Kidney tubule cell (primary cell): ENCODE measurements at places on chromosomes 5 and 9.

DNA sequence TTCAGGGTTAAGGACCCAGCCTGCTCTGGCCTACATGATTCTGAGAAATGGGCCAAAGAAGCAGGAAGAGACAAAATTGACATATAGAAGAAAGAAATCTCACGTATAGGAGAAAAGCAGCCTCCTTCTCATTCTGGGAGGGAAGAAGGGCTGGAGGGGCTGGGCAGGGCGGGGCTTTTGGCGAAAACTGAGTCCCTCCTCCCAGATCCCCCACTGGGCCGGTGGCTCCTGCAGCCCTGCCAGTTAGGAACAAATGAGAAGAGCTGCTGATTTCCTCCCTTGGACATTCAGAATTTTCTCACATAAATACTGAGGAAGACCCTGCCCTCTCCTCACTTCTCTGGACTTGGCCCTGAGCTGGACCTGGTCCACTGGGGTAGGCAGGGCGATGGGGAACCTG is at the start of gene WNT8A:
Gene WNT8A, plus strand, starts transcription at position 332 of the 400 bp plus-strand sequence. CDS start 95 bp downstream, outside the sequence.
- no peak for DNase-seq

DNA sequence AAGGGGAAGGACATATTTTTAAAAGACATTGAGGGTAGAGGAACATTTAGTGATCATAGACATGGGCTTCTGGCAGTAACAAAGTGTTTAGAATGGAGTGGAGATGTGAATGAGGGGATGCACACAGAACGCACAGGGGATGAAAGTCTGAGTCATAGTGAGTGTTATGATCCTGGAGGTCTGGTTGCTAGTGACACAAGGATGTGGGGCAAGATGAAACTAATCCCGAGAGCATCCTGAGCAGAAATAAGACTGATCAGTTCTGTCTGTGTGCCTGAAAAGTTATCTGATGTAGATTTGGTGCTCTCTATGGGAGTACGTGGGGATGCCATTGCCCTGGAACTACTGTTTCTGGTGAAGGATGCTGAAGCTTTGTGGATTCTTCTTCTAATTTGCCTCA is 141.1 kb downstream of the CHSY3 start:
- DNase-seq = no peak

DNA sequence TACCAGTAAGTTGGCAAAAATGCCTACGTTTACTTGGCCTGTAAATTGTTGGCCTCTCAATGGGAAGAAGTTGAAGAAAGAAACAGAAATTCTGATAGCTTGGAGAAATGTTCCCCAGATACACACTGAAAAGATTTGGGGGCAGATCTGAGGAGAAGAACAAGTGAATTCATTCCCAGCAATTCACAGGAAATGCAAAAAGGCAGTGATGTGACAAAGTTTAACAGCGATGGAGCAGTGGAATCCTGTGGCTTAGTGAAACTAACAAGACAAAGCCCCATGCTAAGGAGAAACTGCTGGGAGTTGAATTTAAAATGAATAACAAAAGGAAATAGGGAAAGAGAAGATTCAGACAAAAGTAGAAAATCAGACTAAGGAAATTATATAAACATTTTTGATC is 213.2 kb upstream of the EDIL3 start:
- DNase-seq = no peak

DNA sequence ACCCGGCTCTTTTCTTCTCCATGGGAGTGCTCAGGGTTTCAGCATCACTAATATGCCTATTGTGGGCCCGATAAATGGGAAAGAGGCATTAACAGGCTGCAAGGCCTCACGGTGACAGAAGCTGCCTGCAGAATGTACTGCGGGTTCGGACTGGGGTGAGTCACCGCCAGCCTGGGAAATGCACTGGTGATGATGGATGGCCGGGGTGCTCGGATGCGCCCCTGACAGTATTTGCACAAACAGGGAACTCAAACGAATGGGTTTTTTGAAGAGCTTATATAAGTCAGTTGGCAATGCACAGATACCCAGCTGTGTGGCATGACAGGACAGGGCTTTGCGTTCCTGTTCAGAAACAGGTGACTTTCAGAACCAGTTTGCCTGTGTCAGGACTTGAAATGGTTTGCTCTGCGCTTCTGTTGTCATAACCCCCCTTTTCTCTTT is 42.0 kb upstream of the PITX1 start:
- DNase-seq = no peak

GRCh38 chr5:175489693-175490443 is 11.5 kb downstream of the SFXN1 start:
- no peak for DNase-seq

GRCh38 chr5:102713682-102714231 is 41.3 kb upstream of the PAM start:
- DNase-seq = peak; percentile 63

GRCh38 chr5:178081571-178082243 is 31.6 kb upstream of the N4BP3 start:
- DNase-seq = no peak

DNA sequence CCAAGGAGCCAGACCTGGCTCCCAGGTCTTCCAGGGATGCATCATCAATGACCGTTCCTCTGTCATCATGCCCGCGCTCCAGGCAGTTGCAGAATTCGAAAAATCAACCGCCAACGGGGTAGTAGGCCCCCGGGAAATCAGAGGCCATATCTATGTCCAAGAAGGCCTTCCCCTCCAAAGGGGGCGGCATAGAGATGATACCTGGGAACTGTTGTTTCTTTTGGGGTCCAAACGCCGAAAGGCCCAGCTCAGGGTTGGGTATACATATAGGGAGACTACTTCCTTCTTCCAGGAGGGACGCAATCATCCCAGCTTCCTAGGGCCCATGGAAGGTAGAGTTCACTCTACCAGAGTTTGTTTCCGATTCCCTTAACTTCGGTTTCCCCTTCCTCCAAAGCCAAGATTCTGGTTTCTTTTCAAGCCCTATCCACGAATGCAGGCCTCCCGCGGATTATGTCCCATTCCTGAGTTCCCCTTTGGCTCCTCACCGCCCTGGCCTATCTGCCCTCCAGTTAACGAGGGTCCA is 754 bp downstream of the DCAF12 start:
- DNase-seq = peak; percentile 61

DNA sequence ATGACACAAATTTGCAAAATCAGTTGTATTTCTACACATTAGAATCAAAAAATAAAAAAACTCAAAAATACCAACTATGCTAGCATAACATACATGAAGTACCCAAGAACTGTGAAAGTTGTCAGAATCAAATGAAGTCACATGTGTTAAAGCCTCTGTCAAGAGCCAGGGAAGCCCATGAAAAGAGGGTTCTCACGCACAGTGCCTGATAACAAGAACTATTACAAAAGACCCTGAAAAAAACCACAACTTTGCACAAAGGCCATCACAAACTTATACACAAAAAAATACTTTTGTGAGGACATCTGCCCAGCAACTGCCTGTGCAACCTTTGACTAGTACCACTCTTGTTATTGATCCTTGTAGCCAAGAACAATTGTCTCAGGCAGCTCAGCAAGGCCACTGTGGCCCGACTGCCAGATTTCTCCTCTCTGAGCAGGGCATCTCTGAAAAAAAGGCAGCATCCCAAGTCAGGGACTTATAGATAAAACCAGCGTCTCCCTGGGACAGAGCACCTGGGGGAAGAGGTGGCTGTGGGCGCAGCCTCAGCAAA is 28.9 kb upstream of the HNRNPA0 start:
- no peak for DNase-seq

DNA sequence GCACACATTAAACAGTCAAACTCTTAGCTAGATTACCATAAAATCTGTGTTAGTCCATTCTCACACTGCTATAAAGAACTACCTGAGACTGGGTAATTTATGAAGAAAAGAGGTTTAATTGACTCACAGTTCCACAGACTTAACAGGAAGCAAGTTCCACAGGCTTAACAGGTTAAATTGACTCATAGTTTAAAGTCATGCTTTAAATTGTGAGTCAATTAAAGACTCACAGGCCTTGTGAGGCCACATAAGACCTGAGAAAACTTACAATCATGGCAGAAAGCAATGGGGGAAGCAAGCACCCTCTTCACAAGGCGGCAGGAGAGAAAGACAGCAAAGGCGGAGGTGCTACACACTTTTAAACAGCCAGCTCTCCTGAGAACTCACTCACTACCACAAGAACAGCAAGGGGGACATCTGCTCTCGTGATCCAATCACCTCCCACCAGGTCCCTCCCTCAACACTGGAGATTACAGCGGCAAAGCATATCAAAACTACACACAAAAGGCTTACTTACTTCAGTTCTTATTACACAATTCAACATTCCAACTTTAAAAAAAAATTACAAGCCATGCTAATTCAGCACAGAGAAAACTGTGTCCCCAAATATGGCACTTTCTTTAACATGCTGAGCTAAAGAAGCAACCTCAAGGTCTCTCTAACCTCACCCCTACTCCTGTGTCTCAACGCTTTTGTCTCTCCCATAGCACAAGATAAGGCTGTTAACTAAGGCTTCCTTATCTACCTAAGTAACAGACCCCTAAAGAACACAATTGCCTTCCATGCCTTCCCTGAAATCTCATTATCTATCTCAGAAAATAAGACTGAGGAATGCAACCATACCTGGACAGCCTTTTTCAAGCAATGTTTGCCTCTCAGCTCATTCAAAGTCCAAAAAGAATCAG is 805.1 kb downstream of the NR2F1-AS1 start:
- peak; percentile 76 for DNase-seq

DNA sequence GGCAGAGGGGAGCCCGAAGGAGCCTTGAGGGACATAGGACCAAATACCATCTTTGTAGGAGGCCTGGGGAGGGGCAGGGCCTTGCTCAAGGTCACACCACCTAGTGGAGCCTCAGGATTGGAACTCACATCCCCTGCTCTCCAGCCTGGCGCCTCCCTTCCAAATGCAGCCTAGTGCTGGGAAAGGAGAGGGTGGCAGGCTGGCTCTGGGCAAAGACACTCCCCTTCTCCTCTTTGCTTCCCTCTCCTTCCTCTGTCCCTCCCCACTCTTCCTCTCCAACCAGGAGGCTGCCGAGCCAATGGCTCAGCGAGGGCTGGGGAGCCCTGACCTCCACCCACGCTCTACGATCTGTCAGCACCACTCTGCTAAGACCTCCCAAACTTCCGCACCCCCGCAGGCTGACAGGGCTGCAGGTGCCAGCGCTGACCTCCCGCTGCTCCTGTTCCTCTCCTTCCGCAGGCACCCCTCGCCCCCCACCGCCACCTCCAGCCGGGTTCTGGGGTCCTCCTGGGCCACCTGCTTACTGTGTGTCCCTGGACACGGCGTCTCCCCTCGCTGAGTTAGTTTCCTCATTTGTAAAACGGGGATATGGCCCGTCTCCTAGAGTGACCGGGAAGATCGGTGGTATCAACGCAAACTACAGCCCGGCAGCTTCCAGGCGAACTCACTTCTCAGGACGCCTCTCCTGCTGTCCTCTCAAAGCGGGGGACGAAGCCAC is 52.9 kb downstream of the C9orf50 start:
- peak; percentile 73 for DNase-seq
